ENCODE measurements at places on chromosomes 16 and 17.

DNA sequence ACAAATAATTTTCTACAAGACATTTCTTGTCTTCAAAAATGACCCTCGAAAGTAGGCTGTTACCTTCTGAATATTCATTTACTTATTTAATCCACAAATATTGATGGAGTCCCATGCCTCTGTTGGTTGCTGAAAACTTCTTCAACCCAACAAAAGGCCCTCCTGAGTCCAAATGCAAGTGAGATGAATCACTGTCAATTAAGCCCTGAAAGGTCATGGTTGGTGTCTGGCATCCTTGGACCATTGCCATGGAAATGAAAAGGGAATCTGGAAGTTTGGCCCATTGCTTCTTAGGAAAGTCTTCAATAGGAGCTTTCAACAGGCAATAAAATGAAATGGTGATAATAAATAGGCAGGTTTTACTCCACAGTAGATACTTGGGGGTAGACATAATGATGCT, 364.7 kb upstream of the DYNLRB2 start:
- no peak for DNase-seq

- DNase-seq: peak; percentile 42
These were observed 38.5 kb downstream of the PIGL start for GRCh38 chr17:16255481-16255921.

DNA sequence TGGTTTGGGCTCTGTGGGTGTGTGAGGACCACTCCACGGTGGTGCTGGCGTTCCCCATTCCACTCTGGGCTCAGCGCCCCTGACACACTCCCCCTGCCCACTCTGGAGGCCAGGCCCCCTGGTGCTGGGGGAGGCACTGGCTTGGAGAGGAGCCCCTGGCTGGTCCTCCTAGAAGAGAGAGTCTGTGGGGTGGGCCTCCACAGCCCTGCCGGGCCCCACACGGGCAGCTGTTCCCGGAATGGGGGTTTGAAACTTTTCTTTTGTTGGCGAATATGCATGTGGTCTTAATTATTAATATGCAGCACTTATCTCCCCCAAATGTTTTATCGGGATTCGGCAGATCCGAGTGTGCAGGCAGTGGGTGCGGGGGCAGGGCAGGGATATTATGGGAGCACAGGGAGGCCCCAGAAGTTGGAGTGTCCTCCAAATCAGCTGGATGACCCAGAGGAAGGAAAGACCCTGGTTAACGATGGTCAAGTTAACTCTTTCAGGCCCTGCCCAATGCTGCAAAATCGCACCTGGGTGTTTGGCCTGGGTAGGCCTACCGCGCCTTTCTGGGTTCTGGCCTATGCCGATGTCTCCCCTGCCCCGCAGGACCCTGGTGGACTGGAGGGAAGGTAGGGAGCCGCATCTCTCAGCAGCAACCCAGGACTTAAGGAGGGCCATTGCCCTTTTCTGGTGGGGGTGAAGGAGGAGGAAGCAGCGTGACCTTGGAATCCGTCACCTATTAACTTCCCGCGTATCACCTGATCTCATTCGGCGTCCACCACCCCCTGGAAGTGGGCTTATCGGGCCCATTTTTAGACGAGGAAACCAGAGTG, 36.0 kb downstream of the TMEM235 start:
- DNase-seq: no peak

DNA sequence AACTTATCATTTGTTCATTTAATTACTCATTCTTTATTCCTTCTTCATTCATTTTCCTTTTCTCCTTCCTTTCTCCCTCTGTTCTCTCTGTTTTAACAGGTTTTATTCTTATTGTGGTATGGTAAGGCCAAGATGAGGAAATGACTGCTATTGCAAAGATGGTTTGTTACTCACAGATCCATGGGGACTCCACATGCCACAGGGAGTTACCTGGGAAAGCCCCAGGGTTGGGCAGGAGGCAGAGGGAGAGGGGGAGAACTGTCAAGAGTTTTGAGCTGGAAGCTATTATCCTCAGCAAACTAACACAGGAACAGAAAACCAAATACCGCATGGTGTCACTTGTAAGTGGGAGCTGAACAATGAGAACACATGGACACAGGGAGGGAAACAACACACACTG, 453.3 kb downstream of the WWOX start:
- no peak for DNase-seq

GRCh38 chr17:36183001-36183971, 6.8 kb upstream of the TBC1D3B start:
- peak; percentile 92 for DNase-seq

DNA sequence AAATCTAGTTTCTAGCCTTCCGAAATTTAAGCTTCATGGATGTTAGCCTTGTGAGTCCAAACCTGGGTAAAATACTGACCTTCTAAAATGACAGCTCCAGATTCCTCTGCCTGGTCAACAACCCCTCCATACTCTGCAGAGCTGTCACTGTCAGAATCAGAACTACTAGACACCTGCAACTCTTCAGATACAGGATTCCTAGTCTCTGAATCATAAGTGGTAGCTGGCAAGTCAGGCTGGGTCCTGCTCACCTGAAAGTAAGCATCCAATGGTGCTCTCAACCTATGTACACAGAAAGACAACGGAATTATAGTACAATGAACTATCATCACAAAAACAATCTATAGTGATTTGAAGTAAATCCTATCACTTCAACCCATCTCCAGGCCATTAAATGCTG, 14.8 kb downstream of the RFWD3 start:
- DNase-seq: no peak

GRCh38 chr17:35239823-35240222, 3.0 kb upstream of the SLFN5 start:
- no peak for DNase-seq

GRCh38 chr17:43006639-43007551, at the start of gene IFI35:
Gene IFI35 (plus strand): TSS chr17:43006784. CDS start chr17:43006948, 164 bp downstream.
- DNase-seq: peak; percentile 79

DNA sequence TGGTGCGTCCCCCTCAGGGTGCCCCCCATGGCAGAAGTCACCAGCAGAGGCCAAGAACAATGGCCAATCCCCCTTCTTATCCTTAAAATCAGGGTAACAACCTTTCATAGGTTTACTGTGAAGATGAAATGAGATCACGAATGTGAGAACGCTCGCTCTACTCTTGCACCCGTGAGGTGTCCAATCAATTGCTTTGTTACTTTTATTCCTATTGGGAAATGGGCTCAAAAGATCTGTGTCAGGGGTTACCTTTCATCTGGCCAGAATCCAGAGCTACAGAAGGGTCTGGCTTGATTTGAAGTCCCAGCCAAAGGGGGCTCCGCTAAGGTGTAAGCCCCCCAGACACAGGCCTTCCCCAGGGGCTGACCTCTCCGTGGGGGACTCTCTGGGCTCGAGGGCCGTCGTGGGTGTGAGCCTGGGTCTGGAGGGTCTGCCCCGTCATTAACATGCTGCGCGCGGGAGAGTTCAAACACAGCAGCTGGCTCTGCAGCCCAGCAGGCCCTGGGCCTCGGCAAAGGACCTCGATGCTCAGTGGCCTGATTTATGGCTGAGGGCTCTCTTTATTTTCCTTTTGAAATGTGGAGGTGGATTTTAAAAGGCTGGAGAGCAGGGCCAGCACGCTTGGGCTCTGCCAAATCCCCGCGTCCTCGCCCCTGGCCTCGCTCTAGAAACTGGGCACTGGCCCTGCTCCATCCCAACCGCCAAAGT, 10.4 kb downstream of the ABR start:
- no peak for DNase-seq

DNA sequence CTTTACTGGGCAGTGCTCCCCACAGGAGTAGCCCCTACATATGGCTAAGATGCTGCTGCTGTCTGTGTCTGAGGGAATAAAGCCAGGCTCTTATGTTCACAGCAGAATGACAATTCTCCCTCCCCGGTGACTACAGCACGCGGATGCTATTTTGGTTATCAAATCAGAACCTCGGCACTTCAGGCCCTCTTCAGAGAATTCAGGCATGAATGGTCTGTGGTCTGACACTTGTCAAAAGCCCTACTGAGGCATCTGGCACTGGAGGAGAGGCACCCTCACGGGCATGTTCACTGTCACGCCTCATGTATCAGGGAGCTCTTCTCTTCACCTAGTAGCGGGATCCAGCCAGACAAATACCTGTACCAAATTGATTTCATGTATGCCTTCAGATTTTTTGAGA, 30.4 kb downstream of the KIAA0513 start:
- no peak for DNase-seq

DNA sequence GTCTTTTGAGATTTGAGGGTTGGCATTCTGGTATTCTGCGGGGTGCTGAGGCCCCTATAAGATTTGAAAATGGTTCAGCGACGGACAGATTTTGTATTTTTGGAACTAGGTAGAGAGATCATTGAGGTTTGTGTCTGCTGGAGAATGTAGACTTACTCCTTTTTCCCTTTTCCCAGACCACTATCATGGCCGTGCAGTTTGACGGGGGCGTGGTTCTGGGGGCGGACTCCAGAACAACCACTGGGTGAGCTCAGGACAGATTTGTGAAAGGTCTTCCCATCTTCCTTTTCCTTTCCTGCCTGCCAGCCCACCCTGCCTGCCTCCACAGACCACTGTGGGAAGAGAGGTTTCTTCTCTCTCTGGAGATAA, 572 bp downstream of the PSMB6 start:
- peak; percentile 78 for DNase-seq

DNA sequence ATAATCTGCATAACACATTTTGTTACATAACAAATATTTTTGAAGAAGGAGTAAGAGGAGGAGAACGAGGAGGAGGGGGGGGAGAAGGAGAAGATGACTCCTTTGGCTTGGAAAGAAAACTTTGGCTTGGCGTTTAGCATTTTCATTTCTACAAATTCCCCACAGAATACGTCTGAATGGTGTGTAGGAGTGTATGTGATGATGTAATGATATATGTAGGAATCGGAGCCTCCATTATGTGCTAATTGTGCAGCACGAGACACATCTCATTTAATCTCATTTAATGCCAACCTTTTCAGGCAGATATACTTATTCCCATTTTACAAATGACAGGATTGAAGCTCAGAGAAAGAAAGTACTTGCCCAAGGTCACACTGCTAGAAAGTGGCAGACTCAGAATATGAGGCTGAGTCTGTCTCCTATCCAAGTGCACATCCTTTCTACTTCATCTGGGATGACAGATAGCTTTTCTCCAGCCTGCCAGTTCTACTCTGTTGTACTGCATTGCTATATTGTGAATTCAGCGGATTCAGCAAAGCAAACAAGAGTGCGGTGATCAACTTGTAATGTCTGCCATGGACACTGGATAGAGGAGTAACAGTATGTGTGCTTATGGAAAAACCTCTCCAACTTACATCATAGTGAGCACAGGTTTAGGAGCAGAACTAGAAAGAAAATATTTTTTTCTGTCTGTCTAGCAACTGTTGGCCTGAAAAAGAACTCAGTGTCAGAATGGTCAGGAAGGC, 10.4 kb upstream of the SLC47A2 start:
- no peak for DNase-seq

DNA sequence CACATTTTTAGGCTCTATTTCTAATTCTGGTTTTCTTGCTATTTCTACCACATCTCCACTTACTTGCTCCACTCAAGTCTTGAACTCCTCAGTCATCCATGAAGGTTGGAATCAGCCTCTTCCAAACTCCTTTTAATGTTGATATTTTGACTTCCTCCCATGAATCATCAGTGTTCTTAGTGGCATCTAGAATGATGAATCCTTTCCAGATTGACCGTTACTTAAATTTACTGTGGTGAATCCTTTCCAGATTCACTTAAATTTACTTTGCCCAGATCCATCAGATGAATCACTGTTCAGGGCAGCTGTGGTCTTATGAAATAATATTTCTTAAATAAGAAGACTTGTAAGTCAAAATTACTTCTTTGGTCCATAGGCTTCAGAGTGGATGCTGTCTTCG, 32.4 kb downstream of the CLTC start:
- no peak for DNase-seq

- DNase-seq: peak; percentile 58
These were observed at the start of gene ZNF423 for GRCh38 chr16:49855822-49856671. Gene ZNF423 (minus strand): TSS chr16:49856112. CDS start chr16:49855774, 338 bp downstream.

DNA sequence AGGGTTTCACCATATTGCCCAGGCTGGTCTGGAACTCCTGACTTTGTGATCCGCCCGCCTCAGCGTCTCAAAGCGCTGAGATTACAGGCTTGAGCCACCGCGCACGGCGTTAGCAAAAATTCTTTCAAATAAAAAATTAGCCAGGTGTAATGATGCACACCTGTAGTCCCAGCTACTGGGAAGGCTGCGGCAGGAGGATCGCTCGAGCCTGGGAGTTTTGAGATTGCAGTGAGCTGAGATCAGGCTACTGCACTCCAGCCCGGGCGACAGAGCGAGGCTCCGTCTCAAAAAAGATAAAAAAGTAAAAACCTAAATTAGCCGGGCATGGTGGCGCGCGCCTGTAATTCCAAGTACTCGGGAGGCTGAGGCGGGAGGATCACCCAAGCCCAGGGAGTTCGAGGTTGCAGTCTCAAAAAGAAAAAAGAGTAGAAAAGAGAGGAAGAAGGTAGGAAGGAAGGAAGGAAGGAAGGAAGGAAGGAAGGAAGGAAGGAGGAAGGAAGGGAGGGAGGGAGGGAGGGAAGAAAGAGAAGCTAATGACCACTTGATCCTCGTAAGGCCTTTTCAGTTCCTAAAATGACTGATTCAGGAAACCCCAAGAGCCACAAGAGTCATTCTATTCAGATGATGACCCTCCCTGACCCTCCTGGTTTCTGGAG, 59.2 kb downstream of the SRL start:
- no peak for DNase-seq

- no peak for DNase-seq
These were observed 400.2 kb upstream of the C16orf82 start for GRCh38 chr16:26666486-26666885.

DNA sequence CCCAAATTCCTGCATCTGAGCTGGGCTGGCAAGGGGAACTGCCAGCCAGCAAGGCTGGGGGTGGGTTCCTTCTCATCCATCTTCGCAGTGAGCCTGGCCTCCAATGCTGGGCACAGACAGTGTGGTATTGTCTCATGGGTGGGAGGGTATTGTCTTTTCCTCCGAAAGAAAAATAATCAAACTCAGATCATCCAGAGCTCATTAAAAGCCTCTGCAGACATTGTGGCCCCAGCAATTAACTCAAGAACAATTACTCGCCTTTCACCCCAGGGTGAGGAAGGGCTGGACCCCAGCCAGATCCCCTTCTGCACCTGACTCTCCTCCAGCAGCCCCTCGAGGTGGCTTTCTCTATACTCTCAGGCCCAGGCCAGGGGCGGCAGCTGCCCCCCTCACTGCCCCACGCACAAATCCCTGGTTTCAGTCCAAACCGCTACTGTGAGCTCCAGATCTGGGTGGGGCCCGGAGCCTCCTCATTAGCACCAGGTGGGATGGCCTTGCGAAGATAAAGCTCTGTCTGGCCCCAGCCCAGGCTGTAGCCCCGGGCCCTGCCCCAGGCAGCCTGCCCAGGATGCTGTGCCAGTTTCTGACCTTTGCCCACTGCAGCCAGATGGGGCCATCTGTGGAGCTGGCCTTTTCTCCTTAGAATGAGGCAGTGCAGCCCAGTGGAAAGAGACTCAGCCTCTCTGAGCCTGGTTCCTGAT, 2.3 kb upstream of the KRT15 start:
- no peak for DNase-seq

Measured in GM23338 (cell line).